ENCODE measurements at places on chromosomes 4 and X.
A peak's percentile ranks its signal among the peaks of the same experiment; 100 is the strongest.

- DNase-seq, result peak; percentile 63
These were observed 1.3 kb downstream of the CAMK2D start for GRCh38 chr4:113760094-113760794.

DNA sequence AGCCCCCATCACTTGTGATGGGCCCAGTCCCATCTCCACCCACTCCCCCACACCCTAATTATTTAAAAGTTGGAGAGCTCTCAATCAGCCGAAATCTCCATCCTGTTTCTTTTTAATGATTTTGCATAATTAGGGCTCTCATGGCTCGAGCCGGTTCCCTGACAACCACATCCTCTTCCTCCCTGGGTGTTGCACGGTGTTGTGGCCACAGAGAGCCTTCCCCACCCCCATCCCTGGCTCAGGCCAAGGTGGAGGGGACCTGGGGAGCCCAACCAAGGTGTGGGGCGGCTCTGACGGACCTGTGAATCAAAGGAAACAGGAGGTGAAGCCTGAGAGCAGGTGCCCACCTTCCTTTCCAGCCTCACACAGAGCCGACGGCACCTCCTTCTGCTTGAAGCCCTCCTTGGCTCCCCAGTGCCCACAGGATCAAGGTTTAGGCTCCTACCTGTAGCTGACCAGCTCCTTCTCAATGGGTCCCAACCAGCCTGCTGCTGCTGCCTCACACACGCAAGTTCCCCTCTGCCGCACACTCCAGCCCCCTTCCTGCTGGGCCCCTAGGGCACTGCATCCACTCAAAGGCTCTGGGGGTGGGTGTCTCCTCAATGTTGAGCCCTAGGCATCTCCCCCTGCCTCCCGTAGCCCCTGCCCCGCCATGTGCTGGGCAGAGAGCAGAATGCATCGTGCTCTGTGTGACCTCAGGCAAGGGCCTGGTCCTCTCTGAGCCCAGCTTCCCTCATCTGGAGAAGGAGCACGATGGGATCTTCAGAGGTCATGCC lies 68.7 kb downstream of the WFS1 start:
- no peak for DNase-seq

DNA sequence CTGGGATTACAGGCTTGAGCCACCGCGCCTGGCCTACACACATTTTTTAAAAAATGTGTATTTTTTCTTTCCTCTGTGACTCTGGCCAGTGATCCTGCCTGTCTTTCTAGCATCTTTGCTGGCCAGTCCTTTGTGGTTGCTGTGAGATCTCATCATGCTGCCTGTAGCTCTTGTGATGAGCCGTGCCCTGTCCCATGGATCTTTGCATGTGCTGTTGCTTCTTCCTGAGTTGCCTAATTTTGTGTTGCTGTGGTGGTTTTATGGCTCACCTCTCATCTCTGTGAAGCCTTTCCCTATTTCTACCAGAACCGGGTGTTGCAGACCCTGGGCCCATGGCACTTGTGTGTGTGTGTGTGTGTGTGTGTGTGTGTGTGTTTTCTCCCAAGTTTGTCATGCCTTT lies 8.3 kb downstream of the NSD2 start:
- DNase-seq, result peak; percentile 33

DNA sequence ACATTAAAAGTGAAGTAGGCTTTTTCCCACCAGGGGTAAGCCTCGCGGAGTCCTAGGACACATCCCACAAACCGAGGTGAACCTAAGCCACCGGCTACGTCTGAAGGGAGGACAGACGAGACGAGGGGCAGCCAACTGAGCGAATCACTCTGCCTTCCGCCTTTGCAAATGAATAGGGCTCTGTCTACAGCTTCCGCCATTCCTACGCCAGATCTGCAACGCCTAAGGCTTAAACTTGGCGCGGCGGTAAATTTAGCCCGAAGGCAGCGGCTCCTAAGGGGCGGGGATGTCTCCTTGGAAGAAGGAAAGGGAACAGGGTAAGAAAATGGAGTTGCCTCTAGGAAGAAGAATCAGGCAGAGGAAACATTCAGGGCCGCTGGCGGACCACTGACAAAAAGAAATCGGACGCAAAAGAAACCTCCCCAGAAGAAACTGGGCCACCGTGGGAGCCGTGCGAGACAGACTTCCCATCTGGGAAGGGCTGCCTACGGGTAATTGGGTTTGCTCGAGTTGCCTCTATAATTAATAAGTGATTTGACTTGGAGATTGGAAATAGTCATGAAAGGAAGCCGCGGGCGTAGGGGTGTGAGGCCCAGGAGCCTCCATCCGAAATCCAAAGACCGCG lies 90.5 kb downstream of the BCOR start:
- no peak for DNase-seq

- no peak for DNase-seq
These were observed 778 bp downstream of the C1QTNF7 start for GRCh38 chr4:15428611-15429010.

DNA sequence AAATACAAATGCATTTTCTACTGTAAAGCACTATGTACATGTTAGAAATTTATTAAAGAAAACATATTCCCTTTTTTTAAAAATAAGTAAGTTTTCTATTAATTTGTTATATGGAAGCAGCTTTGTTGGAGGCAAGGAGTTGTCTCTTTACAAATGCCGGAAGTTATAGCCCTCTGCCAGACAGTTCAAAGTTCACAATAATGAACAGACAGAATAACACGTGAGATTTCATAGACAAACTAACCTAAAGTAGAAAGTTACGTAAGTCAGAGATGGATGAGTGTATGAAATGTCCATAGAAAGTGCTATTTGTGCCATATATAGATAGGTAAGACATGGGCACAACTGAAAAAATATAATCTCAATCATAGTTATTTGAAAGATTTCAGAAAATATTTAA lies 43.9 kb upstream of the NEIL3 start:
- no peak for DNase-seq

- DNase-seq, result no peak
These were observed 74.4 kb upstream of the IRF2 start for GRCh38 chr4:184548648-184549341.

- DNase-seq, result no peak
These were observed 146.4 kb downstream of the CPEB2 start for GRCh38 chr4:15148691-15149090.

DNA sequence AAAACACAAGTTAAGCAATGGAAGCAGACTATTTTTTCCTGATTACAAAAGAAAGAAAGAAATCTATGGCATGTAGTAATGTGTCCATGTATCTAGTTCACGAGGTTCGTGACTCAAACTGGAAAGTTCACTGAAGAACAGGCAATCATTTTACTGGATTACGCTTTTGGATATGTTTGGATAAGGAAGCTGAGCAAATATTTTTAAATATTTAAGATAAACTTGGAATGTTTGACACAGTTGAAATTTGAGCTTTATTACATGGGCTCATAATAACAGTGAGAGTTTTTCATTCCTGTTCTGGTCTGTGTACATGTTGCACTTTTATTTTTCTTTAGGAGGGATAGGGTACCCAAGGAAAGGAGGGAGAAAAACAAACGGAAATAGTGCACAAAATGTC lies 244.2 kb upstream of the GK2 start:
- peak; percentile 88 for DNase-seq

DNA sequence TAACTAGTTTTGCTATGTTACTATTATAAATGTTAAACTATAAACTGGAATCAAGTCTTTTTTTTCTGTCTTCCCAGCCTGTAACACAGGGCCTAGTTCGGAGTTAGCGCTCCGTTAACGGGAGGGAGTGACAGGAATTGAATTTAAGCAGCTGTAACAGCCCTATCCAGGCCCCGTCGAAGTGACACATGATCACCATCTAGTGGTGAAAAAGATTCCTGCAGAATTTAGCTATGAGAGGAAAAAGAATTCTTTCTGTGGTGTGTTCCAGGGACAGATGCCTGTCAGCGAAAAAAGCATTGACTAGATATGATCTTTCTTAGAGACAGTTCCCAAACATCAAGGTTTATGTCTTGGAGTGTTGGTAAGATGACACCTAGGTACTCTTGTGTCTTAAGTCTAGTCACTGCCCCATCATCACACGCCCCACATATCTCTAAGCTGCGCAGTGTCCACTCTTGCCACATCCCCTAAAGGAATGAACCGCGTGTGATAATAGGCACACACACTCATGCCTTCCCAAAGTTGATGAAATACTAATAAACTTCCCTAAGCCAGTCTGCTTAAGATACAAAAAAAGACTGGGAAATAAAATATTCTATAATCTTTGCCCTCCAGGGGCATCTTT lies 2.1 kb downstream of the GAB3 start:
- DNase-seq, result peak; percentile 66

- peak; percentile 53 for DNase-seq
These were observed 38.0 kb downstream of the PCGF3 start for GRCh38 chr4:743463-744211.

DNA sequence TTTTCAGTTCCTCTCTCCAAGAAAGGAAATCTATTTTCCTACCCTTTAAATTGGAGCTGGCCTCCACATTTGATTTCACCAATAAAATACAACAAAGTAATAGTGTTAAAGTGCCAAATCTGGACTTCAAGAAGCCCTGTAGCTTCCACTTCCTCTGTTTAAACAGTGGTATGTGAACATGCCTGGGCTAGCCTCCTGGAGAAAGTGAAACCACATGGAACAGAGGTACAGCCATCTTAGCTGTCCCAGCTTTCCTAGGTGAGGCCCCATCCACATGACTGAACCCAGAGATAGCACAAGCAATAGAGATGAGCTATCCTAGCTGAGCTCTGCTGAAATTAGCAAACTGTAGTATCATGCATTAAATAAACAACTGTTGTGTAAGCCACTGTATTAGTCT lies 131.8 kb upstream of the VCX start:
- no peak for DNase-seq

- DNase-seq, result no peak
These were observed 760.2 kb upstream of the AADAT start for GRCh38 chr4:170849969-170850368.

- no peak for DNase-seq
These were observed 717 bp downstream of the MGAT4D start for GRCh38 chr4:140497405-140497746.

- no peak for DNase-seq
These were observed 6.8 kb downstream of the PRICKLE3 start for GRCh38 chrX:49179358-49179757.

GRCh38 chr4:136687118-136687517 lies 845.2 kb downstream of the PCDH18 start:
- peak; percentile 25 for DNase-seq

DNA sequence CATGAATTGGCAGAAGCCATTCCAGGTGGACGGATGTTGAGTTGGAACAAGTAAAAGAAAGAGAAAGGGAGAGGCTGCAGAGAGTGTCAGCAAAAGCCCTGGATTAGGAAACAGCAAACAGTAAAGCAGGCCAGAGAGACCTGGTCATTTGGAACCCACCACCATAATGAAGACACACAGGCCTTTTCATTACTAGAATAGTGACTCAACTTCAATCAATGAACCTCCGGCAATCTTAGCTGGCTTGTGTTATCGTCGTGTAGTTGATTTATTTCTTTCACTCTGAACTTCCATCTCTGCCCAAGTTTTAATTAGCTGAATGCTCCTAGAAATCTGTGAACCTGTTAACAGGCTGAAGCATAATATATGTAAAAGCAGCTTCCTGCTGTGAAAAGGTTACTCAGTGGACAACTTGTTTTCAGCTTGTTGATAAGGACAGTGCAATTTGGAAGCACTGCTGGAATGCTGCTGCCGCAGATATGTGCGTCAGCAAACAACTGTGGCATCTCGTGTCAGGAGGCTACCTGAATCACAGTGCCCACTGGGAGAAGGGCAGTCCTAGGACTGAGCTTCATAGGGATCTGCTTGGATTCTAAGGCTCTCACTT lies 68.8 kb downstream of the SPANXN4 start:
- DNase-seq, result no peak

DNA sequence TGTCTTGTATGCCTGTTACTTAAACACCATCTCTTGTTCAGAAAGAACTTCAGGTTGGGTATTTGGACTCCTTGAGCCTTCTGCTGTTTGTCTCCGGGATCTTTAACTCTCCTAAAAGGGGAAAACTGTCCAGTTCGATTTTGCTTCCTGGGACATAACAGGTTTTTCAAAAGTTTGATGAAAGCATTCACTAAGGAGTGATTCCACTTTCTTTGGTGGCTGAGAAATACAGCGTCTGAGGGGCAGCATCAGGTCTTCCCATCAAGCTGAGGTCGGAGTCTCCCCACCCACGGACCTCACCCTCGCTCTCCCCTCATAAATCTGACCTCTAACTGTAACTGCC lies 1.4 kb downstream of the AFAP1 start:
- DNase-seq, result no peak

DNA sequence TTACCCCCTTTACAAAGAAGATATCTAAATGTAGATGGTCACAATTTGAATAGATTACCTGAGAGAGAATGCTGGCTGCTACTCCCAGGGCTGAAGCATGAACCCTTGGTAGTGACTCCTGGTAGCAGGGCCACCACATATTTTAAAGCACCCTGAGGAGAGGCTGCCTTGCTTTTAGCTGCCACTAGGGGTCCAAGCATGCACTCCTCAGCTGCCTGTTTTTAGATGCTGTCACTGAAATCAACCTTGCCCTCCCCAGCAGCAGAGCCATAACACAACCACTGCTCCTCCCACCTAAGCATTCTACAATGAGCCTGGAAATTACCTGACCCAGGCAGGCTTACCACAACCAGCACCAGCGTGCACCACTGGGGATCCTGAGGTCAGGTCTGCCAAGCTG lies 850.9 kb downstream of the FAM133A start:
- DNase-seq, result no peak

- DNase-seq, result peak; percentile 58
These were observed 378.0 kb downstream of the AFF2 start for GRCh38 chrX:148878371-148878770.

- DNase-seq, result peak; percentile 60
These were observed 223.1 kb upstream of the FAT1 start for GRCh38 chr4:186946682-186947294.

DNA sequence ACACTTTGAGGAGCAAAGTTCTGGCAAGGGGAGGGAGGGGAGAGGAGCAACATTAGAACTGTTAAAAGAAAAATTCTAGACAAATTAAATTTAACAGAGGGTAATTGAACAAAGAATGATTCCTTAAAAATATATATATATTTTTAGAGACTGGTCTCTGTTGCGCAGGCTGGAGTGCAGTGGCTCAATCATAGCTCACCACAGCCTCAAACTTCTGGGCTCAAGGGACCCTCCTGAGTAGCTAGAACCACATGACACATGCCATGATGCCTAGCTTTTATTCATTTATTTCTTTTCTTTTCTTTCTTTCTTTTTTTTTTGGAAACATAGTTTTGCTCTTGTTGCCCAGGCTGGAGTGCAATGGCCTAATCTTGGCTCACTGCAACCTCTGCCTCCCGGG lies 19.1 kb upstream of the SPINK2 start:
- no peak for DNase-seq

GRCh38 chr4:70623323-70623722 lies 5.2 kb upstream of the ENAM start:
- DNase-seq, result no peak

GRCh38 chr4:152243896-152244595 lies 291.8 kb downstream of the FBXW7 start:
- DNase-seq, result no peak

- no peak for DNase-seq
These were observed 2.0 kb upstream of the ATP2B3 start for GRCh38 chrX:153515435-153515834.
